ENCODE measurements at places on chromosomes 2 and 18. TPM values are rescaled to one million over a fixed set of nuclear protein-coding genes. Genes with fewer than 3 reads are reported as not detected.

INO80B gene
- 27.9 TPM for total RNA-seq

CAPN13 gene
- total RNA-seq: 2.2 TPM

ABCG8 gene
- total RNA-seq: 0.24 TPM

MFSD2B gene
- total RNA-seq: 0.50 TPM

SLC5A7 gene
- 0.37 TPM for total RNA-seq

NTSR2 gene
- total RNA-seq: 0.68 TPM

- H3K4me1 ChIP-seq: peaks cover 24% of the 10 kb centered on the region
- DNase-seq: no peak
- H3K36me3 ChIP-seq: no peaks in the 10 kb centered on the region
These were observed 83.4 kb upstream of the TXNDC2 start for GRCh38 chr18:9802175-9803062.

DNA sequence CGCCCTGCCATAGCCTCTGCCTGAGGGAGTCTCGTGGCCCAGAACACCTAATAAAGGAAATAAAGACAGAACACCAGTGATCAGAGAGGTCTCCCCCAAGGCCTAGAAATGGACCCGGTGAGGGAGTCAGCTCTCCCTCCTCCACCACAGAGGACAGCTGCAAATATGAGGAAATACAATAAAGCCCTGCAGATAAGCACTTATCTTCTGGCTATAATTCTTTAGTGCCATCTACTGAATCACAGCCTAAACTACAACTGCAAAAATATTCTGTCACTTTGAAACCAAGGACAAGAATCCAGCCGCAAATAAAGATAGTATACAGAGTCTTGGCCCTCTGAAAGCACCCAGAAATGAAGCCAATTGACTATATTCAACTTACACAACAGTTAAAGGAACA, 42.4 kb upstream of the TACR1 start:
- H3K4me1 ChIP-seq: no peaks in the 10 kb centered on the region
- no peak overlapping the region for H3K27ac ChIP-seq
- no peaks in the 10 kb centered on the region for H3K36me3 ChIP-seq
- no peak for DNase-seq
- H3K4me3 ChIP-seq: no peak overlapping the region
- no peaks in the 10 kb centered on the region for H3K27me3 ChIP-seq

All from testis (tissue), 5 donors.